ENCODE measurements at places on chromosomes 1 and 21.

DNA sequence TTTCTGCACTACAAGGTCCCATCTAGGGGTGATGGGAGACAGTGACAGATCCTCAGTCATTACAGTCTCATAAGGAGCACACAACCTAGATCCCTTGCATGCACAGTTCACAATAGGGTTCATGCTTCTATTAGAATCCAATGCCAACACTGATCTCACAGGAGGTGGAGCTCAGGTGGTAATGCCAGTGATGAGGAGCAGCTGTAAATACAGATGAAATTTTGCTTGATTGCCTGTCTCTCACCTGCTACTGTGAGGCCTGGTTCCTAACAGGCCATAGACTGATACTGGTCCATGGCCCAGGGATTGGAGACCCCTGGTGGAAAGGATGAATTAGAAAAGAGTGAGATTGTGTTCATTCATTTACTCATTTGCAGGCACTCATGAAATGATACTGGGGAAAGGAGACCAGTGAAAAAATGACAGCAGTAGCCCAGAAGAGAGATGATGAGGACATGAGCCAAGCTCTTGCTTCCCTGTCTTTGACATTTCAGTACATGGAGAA, 251.6 kb upstream of the DUSP10 start:
- no peak for DNase-seq

GRCh38 chr1:105100102-105100501, 1350.4 kb downstream of the AMY1C start:
- no peak for DNase-seq

DNA sequence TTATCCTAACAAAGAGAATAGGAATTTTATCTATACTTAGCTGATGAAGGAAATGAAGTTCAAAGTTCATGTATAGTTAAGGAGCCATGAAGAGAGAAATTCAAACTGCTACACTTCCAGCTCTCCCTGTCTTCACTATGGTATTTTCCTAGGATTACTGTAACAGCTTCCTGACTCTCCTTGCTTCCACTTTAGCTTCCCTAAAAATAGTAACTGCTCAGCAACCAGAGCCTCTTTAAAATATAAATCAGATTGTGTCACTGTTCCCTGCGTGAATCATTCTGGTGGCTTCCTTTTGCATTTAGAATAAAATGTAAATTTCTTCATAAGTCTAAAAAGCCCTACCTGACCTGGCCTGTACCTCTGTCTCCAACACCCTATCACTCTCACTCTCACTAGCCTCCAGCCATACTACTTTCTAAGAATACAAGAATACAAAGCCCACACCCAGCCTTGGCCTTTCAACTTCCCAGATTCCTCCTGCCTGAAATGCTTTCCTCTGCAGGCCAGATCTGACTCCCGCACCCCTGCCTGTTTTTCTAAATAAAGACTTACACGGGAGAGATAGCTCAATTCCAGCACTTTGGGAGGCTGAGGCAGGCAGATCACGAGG, 30.5 kb downstream of the OR10J1 start:
- no peak for DNase-seq

DNA sequence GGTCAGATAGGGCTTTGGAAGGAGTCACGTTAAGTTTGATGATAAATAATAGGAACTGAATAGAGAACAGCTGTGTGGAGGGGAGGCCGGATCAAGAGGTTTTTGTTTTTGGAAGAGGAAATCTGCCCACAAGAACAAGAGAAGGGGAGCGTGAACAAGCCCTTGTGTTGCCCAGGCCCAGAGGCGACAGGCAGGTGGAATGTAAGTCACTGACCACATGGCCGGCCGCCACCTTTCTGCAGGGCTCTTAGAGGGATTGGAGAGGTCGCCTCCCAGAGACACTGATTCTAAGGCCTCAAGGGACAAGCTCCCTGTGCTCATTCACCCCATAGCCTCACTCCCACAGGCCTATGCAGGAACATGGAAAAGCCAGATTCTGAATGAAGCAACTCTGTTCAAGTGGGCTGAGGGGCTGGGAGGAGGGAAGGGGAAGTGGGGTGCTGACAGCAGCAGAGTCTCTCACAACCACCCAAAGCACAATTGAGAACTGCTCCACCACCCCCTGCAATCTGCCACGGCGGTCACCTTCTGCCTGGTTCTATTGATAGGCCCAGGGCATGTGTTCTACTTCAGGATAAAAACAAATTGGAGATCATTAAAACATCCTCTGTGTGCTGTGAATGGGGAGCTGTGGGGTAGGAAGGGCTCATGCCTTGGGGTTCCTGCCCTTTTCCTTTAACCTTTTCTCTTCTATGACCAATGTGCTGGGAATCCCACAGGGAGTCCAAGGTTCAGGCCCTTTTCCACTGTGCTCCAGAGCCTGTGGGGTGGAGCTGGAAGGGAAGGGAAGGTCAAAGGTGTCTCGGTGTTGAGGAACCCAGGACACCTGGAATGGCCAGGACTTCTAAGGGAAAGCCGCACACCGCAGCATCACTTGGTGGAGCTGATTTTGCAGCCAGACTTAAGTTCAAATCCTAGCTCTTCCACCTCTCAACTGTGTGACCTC, 63.3 kb upstream of the PARP1 start:
- DNase-seq, result no peak

DNA sequence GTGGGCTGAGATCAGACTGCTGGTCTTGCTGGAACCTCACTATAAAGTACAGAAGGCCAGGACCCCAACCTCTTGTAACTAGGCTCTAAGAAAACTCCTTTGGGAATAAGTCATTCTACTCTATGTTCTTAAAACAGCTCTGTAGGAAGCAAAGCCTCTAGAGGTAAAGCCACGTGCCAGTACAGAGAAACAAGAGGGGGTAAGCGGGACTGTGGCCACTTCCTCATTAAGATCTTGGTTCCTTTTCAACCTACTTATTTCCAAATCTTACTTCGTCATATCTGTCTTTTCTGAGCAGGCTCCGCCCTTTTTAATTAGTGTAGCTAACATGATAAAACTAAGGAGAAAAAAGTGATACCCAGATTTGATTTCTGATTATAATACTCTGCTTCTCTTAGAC, 3.8 kb downstream of the NCSTN start:
- no peak for DNase-seq

GRCh38 chr1:23343221-23344110, 618 bp downstream of the HNRNPR start:
- no peak for DNase-seq

DNA sequence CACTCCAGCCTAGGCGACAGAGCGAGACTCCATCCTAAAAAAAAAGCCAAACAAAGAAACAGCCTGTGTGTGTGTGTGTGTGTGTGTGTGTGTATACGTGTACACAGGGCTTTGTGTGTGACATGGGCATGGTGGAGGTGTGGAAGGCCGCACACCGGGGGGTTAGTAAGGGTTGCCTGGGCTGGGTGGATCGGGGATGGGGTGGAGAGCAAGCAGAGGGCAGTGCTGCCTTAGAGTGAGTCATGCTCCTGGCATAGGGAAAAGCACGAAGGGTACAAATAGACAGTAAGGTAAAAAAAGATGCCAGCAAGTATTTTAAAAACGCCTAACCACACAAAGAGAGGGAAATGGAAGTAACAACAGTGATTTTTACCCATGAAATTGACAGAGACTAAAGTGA, 6.2 kb downstream of the PRMT2 start:
- DNase-seq, result no peak

- DNase-seq, result no peak
Measured at GRCh38 chr1:51960262-51960661, 30.2 kb downstream of the RAB3B start.

GRCh38 chr1:64459743-64460142, 10.2 kb upstream of the CACHD1 start:
- DNase-seq, result no peak

DNA sequence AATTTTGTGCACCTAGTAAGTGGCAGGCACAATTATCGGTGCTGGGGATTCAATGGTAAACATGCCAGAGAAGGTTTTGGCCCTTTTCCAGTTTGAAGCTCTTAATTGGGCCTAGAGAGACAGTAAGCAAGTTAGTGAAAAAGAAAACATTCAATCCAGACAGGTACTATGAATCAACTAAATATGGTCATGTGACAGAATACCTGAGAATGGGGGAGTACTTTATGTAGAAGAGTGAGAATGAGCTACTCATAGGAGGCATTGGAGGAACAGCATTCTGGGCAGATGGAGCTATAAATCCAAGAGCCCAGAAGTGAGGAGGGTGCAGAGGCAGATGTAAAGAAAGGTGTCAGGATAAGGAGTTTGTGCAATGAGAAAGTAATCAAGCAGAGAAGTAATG, 1017.9 kb downstream of the ADGRL2 start:
- DNase-seq, result no peak

GRCh38 chr1:245306020-245306419, 151.2 kb downstream of the KIF26B start:
- DNase-seq, result no peak

- no peak for DNase-seq
Measured at GRCh38 chr1:202010180-202011015, at the start of gene ELF3. Gene ELF3, plus strand, starts transcription at chr1:202010587. Its CDS starts 550 bp downstream, at chr1:202011137.

DNA sequence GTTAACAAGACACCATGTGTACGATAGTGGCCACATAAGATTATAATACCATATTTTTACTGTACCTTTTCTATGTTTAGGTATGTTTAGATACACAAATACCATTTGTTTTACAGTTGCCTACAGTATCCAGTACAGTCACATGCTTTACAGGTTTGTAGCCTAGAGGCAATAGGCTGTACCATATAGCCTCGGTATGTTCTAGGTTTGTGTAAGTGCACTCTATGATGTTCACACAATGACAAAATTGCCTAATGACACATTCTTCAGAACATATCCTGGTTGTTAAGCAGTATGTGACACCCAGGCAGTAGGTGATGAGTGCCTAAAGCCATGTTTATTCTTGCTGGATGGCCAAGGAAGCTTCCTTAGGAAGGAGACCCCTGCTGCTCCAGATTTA, 111.8 kb downstream of the PAPPA2 start:
- DNase-seq, result no peak

DNA sequence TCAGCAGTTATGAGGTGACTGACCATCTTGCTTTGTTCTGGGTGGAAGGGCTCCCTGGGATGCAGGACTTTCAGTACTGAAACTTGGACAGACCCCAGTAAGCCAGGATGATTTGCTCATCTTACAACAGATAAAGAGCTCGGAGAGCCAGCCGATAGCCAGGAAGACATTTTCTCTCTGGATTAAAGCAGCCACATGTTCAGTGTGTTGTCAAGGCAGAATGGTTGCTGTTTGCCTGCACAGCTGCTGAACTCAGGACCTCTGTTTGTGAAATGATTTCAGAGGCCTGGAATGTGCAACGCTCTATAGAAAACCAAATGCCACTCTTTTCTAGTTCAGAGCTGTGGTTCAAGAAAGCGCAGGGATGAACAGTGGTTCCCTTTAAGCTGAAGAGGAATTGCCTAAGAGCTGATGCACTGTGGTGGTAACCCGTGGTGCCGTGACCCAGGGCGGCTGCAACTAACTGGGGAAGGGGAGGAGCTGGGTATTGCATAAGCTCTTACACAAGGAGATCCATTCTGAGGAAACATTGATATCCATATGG, 40.7 kb downstream of the CASQ2 start:
- no peak for DNase-seq

GRCh38 chr1:39204441-39205081, at the start of gene MACF1:
Gene MACF1, plus strand, starts transcription at chr1:39204695. Its CDS starts 328 bp downstream, at chr1:39205023.
- DNase-seq, result no peak

DNA sequence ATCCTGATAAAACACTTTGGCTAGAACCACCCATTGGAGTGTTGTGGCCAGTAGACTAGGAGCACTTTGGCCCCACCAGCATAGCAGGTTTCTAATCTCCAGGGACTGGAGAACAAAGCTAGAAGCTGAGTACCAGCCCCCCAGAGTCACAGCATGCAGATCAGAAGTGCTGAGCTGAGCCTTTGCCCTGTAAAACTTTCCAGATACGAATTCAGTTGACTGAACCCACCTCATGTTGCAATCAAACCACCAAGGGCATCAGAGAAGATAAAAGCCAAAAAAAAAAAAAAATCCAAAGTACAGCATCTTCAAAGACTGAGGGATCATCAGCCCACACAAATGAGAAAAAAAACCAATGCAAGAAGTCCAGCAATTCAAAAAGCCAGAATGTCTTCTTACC, 8.7 kb upstream of the CD53 start:
- no peak for DNase-seq

GRCh38 chr1:17773591-17774326, 18.6 kb downstream of the ACTL8 start:
- DNase-seq, result no peak

DNA sequence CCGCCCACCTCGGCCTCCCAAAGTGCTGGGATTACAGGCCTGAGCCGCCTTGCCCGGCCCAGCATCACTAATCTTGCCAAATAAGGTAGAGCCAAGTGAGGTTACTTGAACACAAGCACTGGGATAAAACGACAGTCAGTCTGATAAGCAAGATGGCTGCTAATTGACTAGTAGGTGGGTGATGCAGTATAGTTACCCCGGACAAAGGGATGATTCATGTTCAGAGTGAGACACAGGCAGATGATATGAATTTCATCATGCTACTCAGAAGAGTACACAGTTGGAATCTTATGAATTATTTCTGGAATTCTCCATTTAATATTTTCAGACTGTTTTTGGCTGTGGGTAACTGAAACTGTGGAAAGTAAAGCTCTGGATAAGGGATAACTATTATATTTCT, 178.4 kb downstream of the USP25 start:
- no peak for DNase-seq

DNA sequence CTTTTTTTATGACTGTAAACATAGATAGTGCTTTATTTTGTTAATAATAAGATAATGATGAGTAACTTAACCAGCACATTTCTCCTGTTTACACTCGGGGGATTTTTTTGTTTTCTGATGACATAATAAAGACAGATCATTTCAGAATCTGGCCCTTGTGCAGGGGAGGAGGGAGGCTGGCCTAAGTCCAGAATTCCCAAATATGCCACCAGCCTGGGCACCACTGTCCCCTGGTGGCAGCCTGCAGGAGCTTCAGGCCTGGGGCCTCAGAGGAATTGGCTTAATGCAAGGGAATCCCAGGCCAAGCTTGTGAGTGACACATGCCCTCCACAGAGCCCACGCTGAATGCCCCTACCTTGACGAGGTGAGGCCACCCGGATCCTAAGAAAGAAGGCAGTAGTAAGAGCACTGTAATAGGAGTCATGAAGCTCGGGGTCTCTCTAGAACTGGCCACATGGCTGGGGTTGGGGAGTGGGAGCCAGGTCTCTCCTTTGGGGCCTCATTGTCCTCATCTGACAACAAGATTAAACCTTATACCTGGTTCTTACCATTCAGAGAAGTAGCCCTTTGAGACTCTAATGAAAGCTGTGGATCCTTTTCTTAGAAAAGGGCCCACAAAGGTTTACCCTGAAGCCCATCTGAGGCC, 24.1 kb downstream of the ETNK2 start:
- no peak for DNase-seq

DNA sequence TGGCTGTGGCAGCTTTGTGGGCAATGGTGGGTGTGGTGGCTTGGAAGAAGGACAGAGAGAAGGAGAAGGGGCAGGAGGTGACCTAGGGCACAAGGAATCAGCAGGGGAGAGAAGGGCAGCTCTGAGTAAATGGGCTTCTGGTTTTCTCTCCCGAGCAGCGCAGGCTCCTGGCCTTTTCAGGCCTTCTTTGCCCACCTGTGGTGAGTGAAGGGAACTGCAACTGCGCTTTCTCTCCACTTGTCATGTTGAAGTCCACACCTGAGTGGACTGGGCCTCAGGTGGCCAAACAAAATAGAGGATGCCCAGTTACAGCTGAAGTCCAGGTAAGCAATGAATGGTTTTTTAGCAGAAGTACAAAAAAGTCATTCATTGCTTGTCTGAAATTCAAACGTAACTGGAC, 29.4 kb upstream of the KCNA10 start:
- no peak for DNase-seq

All from activated B cell treated with CpG ODN at 0.5 μM for 24 hours (primary cell).